ENCODE measurements at places on chromosomes 6 and 20.

- no peak for DNase-seq
Measured at GRCh38 chr6:15504581-15505350, 158.1 kb downstream of the DTNBP1 start.

DNA sequence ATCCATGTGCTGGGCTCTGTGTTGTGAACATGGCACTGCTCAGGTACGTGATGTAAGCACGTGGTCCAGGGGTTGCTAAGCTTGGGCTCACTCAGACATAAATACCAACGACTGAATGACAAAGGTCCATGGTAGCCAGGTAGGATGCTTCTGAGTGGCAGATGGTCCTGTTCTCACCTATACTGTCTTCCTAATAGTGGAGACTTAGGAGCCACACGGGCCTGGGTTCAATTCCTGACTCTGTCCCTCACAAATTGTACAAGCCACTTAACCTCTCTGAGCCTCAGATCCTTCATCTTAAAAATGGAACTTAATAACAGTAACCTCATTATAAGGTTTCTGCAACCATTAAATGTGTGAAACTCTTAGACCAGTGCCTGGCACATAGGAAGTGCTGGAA, 6.8 kb downstream of the GCM2 start:
- DNase-seq: no peak

DNA sequence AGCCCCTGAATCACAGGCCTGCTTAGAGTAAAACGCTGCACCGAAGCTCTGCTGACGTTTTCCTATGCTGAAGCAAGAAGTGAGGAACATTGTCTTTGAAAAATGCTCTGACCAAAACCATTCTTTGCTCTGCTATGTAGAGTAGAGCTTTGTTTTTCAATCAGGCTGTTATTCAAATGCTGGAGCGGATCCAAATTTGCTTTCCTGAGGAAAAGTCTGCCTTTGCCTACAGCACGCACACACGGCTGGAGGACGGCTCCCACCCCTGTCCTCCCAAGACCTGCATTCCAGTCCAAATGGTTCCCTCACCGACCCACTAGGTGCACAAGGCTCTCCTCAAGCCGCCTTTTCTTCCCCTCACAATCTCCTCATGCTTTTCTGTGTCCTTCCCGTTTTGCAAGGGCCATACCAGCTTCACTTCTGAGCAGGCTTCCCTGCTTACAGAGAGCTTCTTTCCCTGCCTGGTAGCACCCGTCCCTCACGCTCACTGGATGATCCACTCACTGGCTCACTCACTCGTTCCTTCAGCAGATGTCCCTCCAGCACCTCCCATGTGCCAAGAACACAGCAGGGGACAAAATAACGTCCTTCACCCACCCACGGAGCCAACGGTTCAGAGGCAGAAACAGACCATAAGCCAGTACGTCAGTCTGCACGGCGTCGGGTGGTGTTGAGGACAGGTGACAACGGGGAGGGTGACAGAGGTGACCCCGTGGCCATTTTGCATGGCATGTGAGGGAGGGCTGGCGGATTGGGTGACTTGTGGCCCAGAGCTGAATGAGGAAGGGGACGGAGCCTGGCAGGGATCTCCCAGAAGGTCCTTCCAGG, 137.9 kb upstream of the NEDD9 start:
- no peak for DNase-seq

- no peak for DNase-seq
Measured at GRCh38 chr6:147486683-147487082, 21.8 kb upstream of the SAMD5 start.

GRCh38 chr20:55116598-55116997, 641.2 kb downstream of the DOK5 start:
- no peak for DNase-seq

DNA sequence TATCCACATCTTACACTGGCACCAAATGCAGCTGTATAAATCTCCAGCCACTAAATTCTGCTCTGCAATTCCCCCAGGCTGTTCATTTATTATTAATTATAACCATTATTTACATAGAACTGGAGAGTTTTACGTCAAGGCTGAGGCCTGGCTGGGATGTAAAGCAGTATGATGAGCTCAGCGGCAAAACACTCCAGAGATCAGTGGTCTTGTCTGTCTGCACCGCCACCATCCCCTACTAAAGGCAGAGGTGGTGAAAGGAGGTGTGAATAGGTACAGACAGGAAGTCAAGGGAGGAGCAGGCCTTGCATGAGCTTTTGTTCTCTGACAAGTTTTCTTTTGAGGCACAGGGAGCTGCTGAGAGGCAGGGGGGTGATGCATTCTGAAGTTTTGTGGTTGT, 159.9 kb upstream of the PCSK2 start:
- no peak for DNase-seq

- DNase-seq: no peak
Measured at GRCh38 chr6:156957931-156958547, 180.9 kb downstream of the ARID1B start.

DNA sequence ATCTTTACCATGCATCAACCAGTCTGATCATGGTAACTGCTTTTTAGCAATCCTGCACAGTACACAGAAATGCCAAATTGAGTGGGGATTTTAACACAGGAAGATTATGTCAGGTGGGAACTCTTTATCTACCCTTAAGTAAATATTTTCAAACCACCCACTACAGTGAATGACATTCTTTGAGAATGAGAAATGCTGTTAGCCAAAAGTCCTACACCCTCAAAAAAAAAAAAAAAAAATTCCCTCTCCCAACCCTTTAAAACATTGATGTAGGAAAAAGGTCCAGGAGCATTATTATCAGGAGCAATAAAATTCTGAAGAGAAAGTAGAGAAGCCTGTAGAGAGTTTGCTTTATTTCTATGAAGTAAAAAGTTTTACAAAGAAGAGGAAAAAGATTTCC, 307.2 kb upstream of the THEMIS start:
- DNase-seq: no peak

GRCh38 chr20:61173267-61173666, 78.8 kb upstream of the CDH4 start:
- DNase-seq: no peak

DNA sequence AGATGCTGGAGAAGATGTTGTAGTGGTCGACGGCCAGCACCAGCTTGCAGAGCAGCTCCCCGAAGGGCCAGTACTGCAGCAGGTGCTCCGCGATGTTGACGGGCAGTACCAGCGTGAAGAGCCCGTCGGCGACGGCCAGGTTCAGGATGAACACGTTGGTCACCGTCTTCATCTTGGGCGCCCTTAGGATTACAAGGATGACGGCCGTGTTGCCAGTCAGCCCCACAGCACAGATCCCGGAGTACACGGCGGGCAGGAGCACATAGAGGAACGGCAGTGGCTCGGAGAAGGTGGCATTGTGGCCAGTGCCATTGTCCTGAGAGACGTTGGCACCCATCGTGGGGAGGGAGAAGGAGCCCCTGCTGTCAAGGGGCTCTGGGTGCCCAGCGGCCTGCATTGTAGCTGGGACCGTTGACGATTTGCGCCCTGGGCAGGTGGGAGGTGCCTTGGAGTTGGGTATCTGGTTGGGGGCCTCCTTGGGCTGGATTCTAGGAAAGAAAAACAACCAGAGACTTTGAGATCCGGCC, 867 bp downstream of the NPBWR2 start:
- DNase-seq: no peak

All from CD14-positive monocyte (primary cell).